ENCODE measurements at places on chromosomes 16 and 17. TPM values are rescaled to one million over a fixed set of nuclear protein-coding genes. Genes with fewer than 3 reads are reported as not detected.

- DNase-seq, result no peak
Measured at GRCh38 chr16:8295513-8296237, 294.6 kb downstream of the TMEM114 start.

- no peak for DNase-seq
Measured at GRCh38 chr16:57374067-57374534, 1.8 kb downstream of the CX3CL1 start.

DNA sequence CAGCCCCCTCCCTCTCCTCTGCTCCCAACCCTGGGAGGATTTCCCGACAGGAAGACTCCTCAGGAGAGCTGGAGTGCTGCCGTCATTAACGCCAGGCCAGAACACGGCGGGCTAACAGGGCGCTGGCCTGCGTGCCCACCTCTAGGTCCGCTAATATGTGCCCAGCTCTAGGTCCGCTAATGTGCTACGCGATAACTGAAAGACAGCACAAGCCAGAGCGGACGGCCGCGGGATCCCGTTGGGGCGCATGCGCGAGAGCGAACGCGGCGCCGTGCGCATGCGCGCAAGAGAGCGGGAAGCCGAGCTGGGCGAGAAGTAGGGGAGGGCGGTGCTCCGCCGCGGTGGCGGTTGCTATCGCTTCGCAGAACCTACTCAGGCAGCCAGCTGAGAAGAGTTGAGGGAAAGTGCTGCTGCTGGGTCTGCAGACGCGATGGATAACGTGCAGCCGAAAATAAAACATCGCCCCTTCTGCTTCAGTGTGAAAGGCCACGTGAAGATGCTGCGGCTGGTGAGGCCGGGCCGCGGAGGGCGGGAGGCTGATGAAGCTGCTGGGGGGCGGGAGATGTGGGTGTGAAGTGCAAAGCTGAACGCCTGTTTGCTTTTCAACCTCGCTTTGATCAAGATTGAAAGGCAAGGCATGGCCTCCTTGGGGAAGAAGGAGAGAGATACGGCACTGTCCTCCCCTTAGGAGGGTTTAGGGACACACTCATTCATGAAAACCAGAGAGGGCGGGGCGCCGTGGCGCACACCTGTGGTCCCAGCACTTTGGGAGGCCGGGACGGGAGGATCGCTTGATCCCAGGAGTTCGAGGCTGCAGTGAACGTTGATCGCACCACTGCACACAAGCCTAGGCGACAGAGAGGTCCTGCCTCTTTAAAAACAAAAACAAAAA is at the start of gene CKLF:
Gene CKLF, plus strand, starts transcription at position 291 of the 892 bp plus-strand sequence. Its CDS starts 140 bp downstream, at position 431.
- DNase-seq, result peak; percentile 93

FMNL1 gene
- 133 TPM for total RNA-seq

- DNase-seq, result no peak
Measured at GRCh38 chr17:21530311-21530710, 154.2 kb downstream of the KCNJ12 start.

DNA sequence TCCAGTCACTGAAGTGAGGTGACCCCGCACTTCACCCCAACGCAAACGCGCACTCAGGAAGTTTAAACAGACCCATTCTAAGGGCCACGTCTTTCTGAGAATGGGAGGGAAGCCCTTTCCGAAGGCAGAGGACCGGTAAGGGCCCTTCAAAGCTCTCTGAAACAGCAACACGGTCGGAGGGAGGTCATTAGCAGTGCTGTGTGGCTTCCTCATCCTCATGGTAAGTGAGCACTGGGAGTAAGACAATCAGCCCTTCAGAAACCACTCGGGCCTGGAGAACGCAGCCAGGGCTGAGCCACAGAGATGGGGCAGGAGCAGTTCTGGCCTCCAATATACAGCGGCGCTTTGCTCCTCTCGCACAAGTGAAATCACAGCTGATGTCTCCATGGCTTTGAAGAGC is 23.7 kb downstream of the SRL start:
- DNase-seq, result no peak

- DNase-seq, result no peak
Measured at GRCh38 chr16:2531371-2531695, at the start of gene CEMP1. CEMP1 (minus strand) TSS chr16:2531408; CDS start chr16:2531073, 335 bp downstream.

DNA sequence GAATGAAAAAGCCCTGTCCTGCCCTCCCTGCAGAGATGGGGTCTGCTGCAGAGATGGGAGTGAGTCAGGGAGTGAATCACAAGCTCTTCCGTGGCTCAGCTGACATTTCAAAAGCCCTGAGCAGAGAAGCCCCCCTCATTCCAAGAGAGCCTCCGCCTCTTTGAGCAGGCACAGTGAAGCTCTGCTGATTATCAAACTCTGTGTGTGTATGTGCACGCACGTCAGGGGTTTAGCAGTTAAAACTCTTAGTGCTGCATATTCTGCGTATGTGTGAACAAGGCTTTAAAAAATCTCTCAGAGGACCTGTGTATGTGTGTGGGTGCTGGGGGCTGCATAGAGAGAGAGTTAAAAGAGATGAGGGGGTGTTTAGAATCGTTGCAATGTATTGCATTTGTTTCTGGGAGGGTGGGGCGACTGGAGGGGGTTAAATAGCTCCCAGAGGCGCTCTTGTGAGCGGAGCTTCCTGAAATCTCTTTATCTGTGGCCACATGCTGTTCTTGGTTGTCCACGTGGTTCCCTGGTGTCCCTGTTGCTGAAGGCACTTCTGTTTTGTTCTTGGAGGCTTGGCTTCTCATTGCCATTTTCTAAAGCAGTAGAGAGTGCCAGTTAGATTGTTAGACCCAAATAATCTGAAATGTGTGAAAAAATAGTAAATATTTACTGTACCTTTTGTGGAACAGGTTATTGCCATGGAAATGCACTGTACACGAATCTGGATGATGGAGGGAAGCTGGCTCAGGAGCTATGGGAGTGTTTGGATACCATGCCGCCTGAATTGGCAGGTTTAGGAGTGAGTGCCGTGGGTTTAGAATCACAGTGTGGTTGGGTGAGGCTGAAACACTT is 116.6 kb downstream of the PRKCB start:
- no peak for DNase-seq

GRCh38 chr16:10556236-10556635 is 24.2 kb downstream of the EMP2 start:
- DNase-seq, result no peak

DNA sequence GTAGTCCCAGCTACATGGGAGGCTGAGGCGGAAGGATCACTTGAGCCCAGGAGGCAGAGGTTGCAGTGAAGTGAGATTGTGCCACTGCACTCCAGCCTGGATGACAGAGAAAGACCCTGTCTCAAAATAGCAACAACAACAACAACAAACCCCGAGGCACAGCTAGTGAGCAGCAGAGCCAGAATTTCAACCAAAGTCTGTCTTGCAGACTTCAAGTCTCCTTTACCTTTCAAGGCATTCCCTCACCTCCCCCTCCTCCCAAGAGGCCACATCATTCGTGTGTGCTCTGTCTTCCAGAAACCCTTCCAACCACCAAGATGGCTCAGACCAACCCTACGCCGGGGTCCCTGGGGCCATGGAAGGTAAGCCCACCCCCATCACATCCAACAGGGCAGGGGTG is 2.2 kb downstream of the CRYBA1 start:
- DNase-seq, result no peak

GRCh38 chr17:12866244-12866643 is 76.9 kb downstream of the ARHGAP44 start:
- DNase-seq, result no peak

Data from OCI-LY7 (cell line).